Bone marrow (tissue), 2 donors: ENCODE measurements at places on chromosomes 16 and 17.

GRCh38 chr17:42246515-42246914 lies 29.7 kb downstream of the STAT5B start:
- no peak for DNase-seq

- DNase-seq: no peak
Observed at GRCh38 chr16:49603956-49604355, 230.4 kb downstream of the C16orf78 start.

DNA sequence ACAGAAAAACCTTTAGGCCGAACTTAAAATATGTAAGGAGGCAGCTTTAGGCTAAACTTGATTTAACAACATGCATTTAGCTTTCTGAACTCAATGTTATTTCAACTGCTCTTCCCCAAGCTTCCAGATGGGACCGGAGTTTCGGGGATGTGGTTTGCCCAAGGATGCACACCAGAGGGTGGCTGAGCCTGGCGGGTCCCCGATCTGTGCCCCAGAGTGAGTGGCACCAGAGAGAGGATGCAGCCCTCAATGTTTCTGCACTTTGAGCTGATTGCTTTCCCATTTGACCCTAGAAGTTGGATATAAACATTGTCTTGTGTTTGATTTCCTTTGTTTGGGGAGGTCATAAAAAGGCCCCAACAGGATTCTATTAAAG lies 348.0 kb upstream of the TNRC6C start:
- no peak for DNase-seq

GRCh38 chr16:54446639-54447038 lies 160.1 kb upstream of the IRX3 start:
- DNase-seq: no peak

GRCh38 chr17:51298508-51299371 lies 38.4 kb downstream of the UTP18 start:
- no peak for DNase-seq

DNA sequence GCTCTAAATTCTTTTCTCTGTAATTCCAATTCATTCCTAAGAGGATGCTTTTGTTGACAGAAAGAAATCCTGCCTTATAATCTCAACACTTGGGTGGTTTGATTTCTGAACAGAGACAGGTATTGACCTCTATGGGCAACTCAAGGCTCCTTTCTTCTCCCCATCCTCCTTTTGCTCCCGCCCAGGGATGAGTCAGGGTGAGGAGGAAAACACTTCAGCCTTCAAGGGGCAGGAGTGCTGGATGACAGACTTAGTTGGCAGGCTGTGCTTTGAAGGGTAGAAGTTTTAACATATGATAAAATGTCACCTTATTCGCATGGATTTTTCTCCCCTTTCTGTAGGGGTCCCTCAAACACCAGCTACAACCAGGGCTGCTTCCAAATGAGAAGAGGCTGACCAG lies 16.7 kb upstream of the TOM1L1 start:
- no peak for DNase-seq

- no peak for DNase-seq
Observed at GRCh38 chr17:44996304-44996703, 28.2 kb upstream of the C1QL1 start.

GRCh38 chr16:86391486-86391885 lies 118.8 kb upstream of the FOXF1 start:
- no peak for DNase-seq

DNA sequence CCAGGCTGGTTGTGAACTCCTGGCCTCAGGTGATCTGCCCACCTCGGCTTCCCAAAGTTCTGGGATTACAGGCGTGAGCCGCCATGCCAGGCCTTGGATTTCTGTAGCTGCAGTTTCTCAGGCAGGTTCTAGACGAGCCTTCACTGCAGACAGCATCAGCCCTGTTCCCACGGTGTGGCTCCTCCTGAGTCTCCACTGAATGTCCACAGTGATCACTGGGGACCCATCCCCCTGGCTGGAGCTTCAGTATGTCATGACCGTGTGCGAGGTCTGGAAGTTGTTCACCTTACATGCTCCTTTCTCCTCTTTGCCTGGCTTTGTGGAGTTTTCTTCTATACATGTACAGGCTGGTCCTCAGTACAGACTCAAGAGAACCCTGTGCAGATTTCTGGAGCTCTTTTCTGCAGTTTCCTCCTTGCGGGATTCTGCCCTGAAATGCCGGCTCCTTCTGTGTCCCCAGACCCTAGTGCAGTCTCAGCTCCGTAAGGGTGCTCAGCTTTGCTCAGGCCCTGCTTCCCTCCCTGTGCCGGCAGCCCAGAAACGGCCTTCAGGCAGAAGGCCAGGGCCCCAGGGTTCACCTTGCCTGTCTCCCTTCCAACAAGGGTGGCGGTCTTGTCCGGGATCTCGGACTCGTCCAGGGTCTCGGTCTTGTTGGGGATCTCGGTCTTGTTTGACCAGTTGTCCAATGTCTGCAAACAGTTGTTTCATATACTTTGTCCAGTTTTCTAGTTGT lies 14.3 kb upstream of the FASN start:
- no peak for DNase-seq
